Osteoblast (primary cell): ENCODE measurements at places on chromosomes 3 and 15.

- H3K27ac ChIP-seq: no peak overlapping the region
- no peaks in the 10 kb centered on the region for H3K36me3 ChIP-seq
- DNase-seq: no peak
- H3K4me1 ChIP-seq: peaks cover 7% of the 10 kb centered on the region
- H3K4me3 ChIP-seq: no peak overlapping the region
Measured at GRCh38 chr3:32315441-32315840, 76.2 kb upstream of the CMTM7 start.

- H3K36me3 ChIP-seq: no peaks in the 10 kb centered on the region
- no peak overlapping the region for H3K27ac ChIP-seq
Measured at GRCh38 chr3:85821130-85821756, 862.5 kb downstream of the CADM2 start.

DNA sequence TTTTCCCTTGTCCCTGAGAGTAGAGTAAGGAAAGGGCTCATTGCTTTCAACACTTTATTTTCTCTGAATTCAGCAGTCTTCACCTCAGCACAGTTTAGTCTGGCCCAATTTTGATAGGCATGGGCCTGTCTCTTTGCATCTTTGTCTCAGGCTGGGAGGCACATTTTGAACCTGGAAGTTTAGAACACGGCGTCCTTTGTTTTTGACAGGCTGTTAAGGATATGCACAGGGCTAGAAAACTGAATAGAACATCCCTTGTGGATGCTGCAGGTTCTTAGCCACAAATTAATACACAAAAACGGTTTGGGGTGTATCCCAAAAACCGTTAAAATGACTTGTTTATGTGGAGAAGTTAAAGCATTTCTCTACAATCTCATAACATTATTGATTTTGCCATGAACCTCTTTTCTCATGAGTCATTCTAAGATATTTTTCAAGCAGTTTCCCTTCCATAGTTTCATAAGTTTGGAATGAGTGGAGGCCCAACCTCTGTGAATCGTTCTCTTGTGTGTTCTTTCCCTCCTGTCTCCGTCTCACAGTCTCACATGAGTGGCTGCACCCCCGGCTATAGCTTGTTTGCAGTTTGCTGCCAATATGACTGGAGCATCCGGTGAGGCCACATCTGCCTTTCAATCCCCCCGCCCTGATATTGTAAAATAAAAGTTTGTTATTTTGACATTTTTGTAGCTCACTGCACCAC is 192.9 kb upstream of the EIF1B start:
- H3K4me3 ChIP-seq: no peak overlapping the region
- H3K27ac ChIP-seq: peak overlapping the region; percentile 83
- peaks cover 32% of the 10 kb centered on the region for H3K4me1 ChIP-seq
- no peaks in the 10 kb centered on the region for H3K36me3 ChIP-seq
- peak; percentile 71 for DNase-seq

- peaks cover 22% of the 10 kb centered on the region for H3K4me1 ChIP-seq
- no peaks in the 10 kb centered on the region for H3K36me3 ChIP-seq
- H3K27ac ChIP-seq: peak overlapping the region; percentile 93
- no peak overlapping the region for H3K4me3 ChIP-seq
Measured at GRCh38 chr3:161035711-161036110, 69.4 kb downstream of the B3GALNT1 start.

DNA sequence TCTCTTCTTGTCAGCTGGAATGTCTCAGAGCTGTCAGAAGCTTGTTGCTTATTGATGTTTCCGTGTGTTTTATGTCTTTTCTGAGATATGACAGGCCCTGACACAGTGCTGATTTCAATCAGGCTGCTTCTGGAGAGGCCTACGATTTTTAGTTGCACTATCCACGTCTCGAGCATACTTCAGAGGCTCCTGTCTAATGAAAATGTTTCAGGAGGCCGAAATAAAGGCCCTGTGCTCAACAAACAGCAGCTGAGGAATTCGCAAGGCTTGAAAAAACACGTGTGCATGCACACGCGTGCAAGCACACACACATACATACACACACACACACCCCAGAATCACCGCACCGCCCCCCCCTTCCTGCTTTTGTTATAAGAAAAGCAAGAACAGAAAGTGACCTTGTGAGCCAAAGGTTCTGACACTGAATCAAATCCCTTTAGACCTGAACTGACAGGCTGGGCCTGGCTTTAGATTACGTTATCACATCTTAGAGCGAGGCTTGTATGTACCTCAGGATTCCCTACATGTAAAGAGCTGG is 296.6 kb downstream of the NR2F2 start:
- no peak for DNase-seq
- no peaks in the 10 kb centered on the region for H3K4me1 ChIP-seq
- no peak overlapping the region for H3K27ac ChIP-seq
- H3K27me3 ChIP-seq: no peaks in the 10 kb centered on the region

- no peak overlapping the region for H3K27ac ChIP-seq
- no peak overlapping the region for H3K4me3 ChIP-seq
- DNase-seq: no peak
- peaks cover 83% of the 10 kb centered on the region for H3K36me3 ChIP-seq
- no peaks in the 10 kb centered on the region for H3K27me3 ChIP-seq
Measured at GRCh38 chr15:43406189-43406588, 35.3 kb downstream of the TUBGCP4 start.

DNA sequence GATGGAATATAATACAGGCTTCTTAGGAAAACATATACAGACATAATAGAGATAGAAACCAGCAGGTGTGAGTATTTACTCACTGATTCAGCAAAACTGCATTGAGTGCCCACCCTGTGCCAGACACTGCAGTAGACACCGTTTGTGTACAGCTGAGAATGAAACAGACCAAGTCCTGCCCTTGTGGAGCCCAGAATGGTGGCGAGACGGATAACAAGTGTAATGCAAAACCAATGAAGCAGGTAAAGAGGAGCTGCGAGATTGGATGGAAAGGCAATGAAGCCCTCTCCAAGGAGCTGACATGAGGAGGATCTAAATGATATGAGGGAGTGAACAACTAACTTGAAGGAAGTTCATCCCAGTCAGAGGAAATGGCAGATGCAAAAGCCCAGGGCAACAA is 256.4 kb downstream of the MEX3B start:
- DNase-seq: no peak
- no peaks in the 10 kb centered on the region for H3K4me1 ChIP-seq
- H3K27me3 ChIP-seq: no peaks in the 10 kb centered on the region
- no peaks in the 10 kb centered on the region for H3K36me3 ChIP-seq
- no peak overlapping the region for H3K4me3 ChIP-seq
- H3K27ac ChIP-seq: no peak overlapping the region

DNA sequence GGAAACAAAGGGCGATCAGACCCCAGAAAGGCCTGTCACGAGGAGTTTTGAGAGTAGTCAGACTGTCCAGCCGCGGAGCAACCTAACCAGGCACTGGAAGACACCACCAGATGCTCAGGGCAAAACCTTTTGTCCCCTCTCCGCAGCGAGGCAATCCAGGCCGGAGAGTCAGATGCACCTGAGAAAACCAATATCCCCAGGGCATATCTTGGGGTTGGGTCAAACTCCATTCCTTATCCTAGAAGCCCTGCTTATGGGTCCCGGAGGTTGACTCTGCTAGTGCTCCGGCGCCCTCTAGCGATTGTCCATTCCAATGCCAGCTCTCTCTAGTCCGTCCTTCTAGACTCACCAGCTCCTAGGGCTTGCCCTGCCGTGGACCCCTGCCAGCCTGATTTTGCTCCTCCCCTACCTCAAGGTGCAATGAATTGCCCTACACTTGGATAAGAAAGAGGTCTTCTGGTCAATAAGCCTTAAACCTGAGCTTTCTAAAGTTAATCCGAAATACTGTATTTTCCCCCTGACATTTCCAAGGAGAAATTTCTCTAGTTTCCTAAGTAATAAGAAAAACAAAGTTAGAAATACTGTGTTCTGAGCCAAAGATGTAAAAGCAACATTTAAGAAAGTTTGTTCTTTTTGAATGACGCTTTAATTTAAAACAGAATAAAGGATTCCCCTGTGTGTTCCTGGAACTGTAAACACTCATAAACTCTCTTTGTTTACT is 5.5 kb downstream of the CPNE4 start:
- H3K36me3 ChIP-seq: no peaks in the 10 kb centered on the region
- no peak overlapping the region for H3K4me3 ChIP-seq
- H3K27me3 ChIP-seq: peaks cover 23% of the 10 kb centered on the region
- H3K27ac ChIP-seq: no peak overlapping the region
- H3K4me1 ChIP-seq: peaks cover under 1% of the 10 kb centered on the region
- DNase-seq: peak; percentile 85

- H3K4me1 ChIP-seq: no peaks in the 10 kb centered on the region
- no peak overlapping the region for H3K27ac ChIP-seq
- H3K4me3 ChIP-seq: no peak overlapping the region
Measured at GRCh38 chr15:58427987-58428386, 3.8 kb upstream of the LIPC start.
